Lower lobe of right lung (tissue), 2 donors: ENCODE measurements at places on chromosomes 13 and 19. TPM values are rescaled to one million over a fixed set of nuclear protein-coding genes. Genes with fewer than 3 reads are reported as not detected.
A peak's percentile ranks its signal among the peaks of the same experiment; 100 is the strongest.

GRCh38 chr13:46553521-46553885, 533 bp downstream of the LRCH1 start:
- H3K27ac ChIP-seq = peak overlapping the region; percentile 87
- peak; percentile 53 for DNase-seq
- no peaks in the 10 kb centered on the region for H3K27me3 ChIP-seq
- peaks cover 27% of the 10 kb centered on the region for H3K4me1 ChIP-seq
- no peaks in the 10 kb centered on the region for H3K36me3 ChIP-seq
- H3K4me3 ChIP-seq = peak overlapping the region; percentile 97

- peaks cover 7% of the 10 kb centered on the region for H3K4me1 ChIP-seq
- no peak overlapping the region for H3K27ac ChIP-seq
- no peaks in the 10 kb centered on the region for H3K36me3 ChIP-seq
- H3K27me3 ChIP-seq = peaks cover 6% of the 10 kb centered on the region
Observed at GRCh38 chr19:42552086-42553065, 24.1 kb upstream of the CEACAM1 start.

GRCh38 chr13:109595471-109595870, 190.9 kb downstream of the IRS2 start:
- no peak overlapping the region for H3K27ac ChIP-seq
- H3K27me3 ChIP-seq = no peaks in the 10 kb centered on the region
- DNase-seq = no peak

DNA sequence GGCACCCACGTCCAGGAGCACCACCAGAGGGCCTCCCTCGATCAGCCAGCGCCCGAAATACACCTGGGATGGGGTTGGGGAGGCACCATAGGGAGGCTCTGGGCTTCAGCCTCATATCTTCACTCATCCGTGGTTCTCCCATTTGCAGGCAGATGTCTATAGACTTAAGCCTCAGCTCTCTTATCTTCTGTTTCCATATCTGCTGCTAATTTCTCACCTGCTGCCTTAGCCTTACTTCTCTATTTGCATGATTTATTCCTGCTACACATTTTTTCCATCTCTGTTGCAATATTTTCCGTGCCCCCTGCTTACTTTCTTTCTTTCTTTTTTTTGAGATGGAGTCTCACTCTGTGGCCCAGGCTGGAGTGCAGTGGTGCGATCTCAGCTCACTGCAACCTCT, 5.8 kb downstream of the GYS1 start:
- peaks cover 73% of the 10 kb centered on the region for H3K36me3 ChIP-seq
- no peak overlapping the region for H3K4me3 ChIP-seq
- H3K4me1 ChIP-seq = peaks cover 17% of the 10 kb centered on the region
- no peak for DNase-seq
- H3K27ac ChIP-seq = no peak overlapping the region
- H3K27me3 ChIP-seq = no peaks in the 10 kb centered on the region

FPR3 gene
- 62.3 TPM for total RNA-seq

GRCh38 chr19:2653710-2654707, 48.5 kb downstream of the GNG7 start:
- H3K27ac ChIP-seq = no peak overlapping the region
- H3K36me3 ChIP-seq = no peaks in the 10 kb centered on the region

TJP3 gene
- 34.4 TPM for total RNA-seq

DNA sequence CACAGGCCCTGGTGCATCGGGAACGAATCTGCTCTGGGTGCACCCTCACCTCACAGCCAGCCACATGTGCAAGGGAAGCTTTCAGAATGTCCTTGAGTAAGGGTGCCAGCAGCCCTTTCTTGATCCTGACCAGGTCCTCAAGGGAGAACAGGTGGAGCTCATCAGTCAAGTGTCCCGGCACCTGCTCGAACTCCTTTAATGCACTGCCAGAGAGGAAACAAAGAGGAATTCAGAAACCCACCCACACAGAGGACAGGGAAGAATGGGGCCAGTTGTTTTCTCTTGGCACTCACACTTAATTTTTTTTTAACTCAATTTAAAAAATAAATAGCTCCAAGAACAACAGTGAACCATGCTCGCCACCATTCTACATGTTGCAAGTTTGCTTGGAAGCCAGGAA, 41.7 kb downstream of the RUBCNL start:
- H3K27me3 ChIP-seq = no peaks in the 10 kb centered on the region
- peaks cover 14% of the 10 kb centered on the region for H3K4me1 ChIP-seq
- H3K36me3 ChIP-seq = no peaks in the 10 kb centered on the region
- H3K4me3 ChIP-seq = no peak overlapping the region

ARRDC2 gene
- total RNA-seq = 89.4 TPM

DNA sequence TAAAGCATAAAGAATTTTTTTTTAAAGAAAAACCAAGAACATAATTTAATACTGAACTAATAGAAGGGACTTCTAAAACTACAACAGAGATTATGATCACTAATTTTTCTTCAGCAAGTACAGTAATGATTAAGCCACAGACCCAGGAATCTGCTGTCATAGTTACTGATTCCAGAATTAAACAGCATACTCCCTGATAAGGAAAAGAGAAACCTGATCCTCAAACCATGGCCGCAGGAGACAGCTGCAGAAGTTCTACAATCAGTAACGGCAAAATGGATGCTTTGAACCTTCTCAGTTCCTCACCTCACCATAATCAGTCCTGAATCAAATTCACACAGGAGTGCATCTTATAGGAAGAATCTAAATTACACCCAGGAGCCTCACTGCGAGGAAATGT, 939.0 kb upstream of the SLITRK1 start:
- H3K4me3 ChIP-seq = no peak overlapping the region
- H3K27ac ChIP-seq = no peak overlapping the region
- H3K36me3 ChIP-seq = no peaks in the 10 kb centered on the region
- no peak for DNase-seq
- H3K4me1 ChIP-seq = no peaks in the 10 kb centered on the region

RFPL4AL1 gene
- total RNA-seq = not detected

DNA sequence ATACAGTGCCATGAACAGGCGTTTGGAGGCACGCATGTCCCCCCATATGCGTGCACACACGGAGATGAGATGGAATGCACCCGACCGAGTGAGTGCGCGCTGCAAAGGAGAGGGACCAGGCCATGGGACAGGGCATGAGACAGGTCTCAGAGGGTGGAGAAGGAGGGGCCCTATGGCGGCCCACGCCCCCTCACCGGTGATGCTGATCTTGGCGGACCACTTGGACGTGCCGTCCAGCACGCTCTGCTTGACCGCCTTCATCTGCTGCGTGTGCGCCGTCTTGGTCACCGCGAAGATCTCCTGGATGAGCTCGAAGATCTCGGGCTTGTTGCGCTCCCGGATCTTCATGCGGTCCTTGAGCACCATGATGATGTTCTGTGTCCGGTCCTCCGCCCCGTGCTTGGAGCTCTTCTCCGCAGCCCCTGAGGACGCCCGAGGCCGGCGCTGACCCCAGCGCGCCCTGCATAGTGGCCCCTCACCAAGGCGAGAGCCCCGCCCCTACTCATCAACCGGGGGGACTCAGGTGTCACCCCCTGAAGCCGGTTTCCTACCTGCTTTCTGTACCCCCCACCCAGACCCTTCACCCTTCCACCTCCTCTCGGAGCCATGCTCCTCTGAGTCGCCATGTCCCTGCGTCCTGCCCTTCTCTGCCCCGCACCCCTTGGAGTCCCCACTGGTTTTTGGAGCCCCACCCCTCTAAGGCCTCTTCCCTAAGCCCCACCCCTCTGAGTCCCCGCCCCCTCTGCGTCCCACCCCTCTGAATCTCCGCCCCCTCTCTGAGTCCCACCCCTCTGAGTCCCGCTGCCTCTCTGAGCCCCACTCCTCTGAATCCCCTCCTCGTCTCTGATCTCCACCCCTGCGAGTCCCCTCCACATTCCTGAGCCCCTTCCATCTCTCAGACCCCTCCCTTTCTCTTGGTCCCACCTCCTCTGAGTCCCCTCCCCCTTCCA, 40.8 kb downstream of the UNC13A start:
- H3K4me1 ChIP-seq = no peaks in the 10 kb centered on the region
- DNase-seq = peak; percentile 30
- H3K4me3 ChIP-seq = no peak overlapping the region
- H3K36me3 ChIP-seq = no peaks in the 10 kb centered on the region

GRCh38 chr19:1250437-1251260, 2.3 kb downstream of the MIDN start:
- H3K27ac ChIP-seq = peak overlapping the region; percentile 98
- peaks cover 31% of the 10 kb centered on the region for H3K36me3 ChIP-seq
- H3K4me1 ChIP-seq = peaks cover 51% of the 10 kb centered on the region

VSIG10L gene
- 3.2 TPM for total RNA-seq

KLF5 gene
- total RNA-seq = 46.6 TPM

DNA sequence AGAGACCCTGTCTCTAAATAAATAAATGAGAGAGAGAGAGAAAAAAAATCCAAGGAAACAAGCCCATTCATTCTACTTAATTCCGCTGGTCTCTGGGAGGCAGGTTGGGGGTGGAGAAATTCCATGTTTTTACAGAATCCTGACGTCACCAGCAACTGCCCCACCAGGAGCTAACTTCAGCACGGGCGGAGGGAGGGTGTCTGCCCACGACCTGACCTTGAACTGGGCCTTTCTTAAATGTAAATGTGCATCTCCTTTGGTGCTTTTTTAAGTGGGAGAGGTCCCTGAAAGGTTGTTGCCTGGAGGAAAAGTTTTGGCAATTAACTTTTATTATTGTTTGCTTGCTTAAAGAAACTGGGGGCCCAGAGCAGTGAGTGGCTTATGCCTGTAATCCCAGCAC, 15.5 kb downstream of the KLF2 start:
- H3K36me3 ChIP-seq = no peaks in the 10 kb centered on the region
- no peak for DNase-seq
- peaks cover 48% of the 10 kb centered on the region for H3K4me1 ChIP-seq
